Kidney epithelial cell (primary cell): ENCODE measurements at places on chromosomes 1 and 21. TPM values are rescaled to one million over a fixed set of nuclear protein-coding genes. Genes with fewer than 3 reads are reported as not detected.

GRCh38 chr1:64340361-64340760, 129.6 kb upstream of the CACHD1 start:
- no peak for DNase-seq

- DNase-seq = no peak
Observed at GRCh38 chr1:160755911-160756848, 17.1 kb downstream of the SLAMF7 start.

DNA sequence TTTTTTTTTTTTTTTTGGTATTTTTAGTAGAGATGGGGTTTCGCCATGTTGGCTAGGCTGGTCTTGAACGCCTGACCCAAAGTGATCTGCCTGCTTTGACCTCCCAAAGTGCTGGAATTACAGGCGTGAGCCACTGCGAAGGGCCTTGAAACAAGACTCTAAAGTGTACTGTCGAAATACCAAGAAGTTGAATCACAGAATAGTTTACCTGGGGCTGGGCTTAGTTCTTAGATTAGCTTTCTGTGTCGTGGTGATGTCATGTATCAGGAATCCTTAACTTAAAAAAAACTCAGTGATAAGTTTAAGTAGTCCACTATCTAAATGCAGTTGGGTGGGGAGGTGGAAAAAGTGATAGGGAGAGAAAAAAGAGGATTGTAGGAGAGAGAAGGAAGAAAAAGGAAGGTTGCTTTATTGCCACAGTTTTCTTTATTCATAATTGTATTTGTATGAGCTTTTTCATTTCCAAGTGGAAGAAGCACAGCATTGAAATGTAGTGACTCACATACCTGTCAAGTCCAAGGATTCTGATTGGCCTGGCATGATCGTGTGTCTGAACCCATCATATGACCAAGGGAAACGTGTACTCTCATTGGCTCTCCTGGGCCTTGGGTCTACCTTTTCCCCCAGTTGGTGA, 13.4 kb downstream of the ITSN1 start:
- peak; percentile 96 for DNase-seq

The CPTP gene
- 44.3 and 59.5 TPM in 2 replicates for total RNA-seq

DNA sequence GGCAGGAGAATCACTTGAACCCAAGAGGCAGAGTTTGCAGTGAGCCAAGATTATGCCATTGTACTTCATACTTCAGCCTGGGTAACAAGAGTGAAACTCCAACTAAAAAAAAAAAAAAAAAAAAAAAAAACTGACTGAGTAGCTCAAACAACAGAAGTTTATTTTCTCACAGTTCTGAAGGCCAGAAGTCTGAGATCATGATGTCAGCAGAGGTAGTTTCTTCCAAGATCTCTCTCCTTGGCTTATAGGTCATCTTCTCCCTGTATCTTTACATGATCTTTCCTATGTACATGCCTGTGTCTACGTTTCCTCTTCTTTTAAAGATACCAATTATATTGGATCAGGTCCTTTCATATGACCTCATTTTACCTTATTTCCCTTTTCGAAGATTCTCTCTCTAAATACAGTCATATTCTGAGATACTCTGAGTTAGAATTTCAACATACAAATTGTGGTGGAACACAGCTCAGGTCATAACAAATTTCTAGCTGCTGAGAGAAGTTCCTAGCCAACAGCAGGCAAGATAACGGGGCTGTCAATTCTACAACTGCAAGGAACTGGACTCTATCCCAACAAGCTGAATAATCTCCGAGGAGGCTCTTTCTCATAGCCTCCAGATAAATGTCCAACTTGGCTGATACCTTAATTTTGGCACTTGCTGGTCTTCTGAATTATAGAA, 187.7 kb upstream of the ADAMTS5 start:
- DNase-seq = no peak

DNA sequence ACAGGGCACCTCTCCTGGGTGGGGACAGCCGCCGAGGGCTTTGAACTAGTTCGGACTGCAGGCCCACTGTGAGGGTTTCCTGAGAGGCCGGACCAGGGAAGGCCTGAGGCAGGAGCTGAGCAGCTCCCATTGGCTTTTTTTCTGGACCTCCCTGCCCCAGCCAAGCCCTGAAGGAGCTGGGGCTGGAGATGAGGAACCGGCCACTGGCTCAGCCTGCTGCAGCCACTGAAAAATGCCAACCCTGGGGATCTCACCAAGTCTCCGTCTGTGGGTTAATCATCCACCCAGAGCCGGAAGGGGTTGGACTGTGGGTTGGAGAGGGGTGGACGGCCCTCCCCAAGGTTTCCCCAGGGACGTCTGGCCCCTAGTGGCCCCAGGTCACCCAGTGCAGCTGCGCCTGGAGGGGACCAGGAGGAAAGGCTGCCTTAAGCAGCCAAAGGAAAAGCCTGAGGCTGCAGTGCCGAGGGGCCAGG, 2.5 kb downstream of the VWA1 start:
- DNase-seq = peak; percentile 48

DNA sequence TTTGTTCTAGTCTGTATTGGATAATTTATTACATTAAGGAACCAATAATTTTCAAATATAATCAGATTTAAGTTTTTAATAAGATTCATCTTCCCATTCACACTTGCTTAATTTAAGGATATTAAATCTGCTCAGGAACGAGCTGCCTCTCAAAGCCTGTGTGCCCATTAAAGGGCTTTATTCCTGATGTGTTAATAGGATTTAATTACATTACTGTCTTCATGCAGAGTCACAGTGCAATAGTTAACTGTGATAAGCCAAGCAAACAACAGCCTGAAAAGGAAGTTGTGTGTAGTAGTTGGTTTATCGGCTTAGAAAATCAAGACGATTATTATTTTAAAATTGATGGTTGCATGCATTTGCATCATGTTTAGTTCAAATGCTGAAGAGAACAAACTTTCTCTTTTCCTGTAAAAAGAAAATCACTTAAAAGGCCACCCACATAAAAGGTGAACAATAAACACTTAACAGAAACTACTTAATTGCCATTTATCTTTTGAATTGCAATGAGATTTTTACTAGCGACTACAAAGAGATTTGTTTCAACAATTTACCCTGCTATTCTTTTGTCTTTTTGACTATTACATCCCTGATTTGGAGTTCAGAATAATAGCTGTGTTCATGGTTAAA, 174.6 kb downstream of the RWDD3 start:
- DNase-seq = no peak

DNA sequence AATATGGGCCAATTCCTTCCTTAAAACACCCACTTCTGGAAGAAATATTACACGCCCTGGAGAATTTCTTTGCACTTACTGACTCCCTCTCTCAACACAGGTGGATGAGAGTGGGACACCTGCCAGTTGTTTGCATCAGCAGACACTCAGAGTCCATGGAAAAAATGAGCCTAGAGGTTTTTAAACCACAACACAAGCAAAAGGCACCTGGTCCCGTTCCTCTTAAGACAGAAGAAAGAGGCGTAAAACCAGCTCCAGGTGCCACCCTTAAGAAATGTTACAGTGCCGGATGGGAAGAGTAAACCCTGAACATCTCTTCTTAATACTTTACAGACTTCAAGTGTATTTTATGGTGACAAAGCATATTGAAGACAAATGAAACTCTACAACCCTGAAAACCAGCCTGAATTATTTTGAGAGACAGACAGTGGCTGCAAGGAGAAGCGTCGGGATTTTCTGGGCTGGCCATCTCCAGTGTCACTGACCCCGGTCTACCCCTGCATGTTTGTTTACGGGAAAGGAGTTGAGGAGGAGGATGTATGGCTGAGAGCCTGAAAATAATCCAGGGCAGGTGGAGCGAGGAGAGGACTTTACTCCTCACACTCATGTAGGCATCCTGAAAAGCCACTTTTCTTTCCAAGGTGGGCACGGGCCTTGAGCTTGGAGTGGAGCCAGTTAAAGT, 7.8 kb upstream of the RIPK4 start:
- no peak for DNase-seq

The WLS gene
- total RNA-seq = 39.2 and 55.0 TPM in 2 replicates

GRCh38 chr1:163022129-163022528, 47.0 kb upstream of the RGS4 start:
- no peak for DNase-seq

- no peak for DNase-seq
Observed at GRCh38 chr1:54110996-54111395, 41.8 kb downstream of the CDCP2 start.

DNA sequence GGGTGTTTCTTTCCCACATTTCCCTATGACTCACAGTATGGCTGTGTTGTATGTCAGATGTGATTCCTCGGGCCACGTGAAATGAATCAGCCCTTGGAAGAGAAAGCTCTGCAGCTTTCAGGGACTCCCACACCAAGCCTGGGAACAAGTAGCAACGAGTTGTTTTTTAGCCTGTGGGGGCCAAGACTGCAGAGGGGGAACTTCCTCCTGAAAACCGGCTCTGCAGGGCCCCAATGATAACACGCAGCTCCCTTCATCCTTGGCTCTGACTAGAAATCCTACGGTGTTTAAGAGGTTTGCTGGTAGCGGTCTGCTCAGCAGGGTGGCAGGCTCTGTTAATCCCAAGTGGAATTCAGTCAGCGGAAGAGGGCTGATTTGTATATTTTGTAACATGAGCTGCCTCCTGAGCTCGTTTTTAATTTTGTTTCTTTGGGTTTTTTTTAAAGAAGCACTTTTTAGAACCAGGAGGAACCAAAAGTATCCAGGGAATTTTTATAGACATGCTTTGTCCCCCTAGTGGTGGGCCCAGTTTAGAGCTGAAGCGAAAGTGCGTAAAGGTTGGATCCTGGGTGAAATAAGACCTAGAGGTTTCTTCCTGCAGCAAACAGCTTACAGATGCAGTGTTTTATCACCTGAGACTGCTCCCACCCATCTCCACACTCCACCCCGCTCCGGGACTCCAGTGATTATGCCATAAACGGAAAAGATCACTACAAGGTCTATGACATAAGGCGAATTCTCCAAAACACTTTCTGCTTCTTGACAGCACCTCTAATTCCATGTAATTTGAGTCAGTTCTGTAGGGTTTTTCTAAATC, 48.8 kb downstream of the LAMC2 start:
- peak; percentile 80 for DNase-seq

The A3GALT2 gene
- total RNA-seq = not detected in 2 replicates

GRCh38 chr1:22918644-22919043, 54.0 kb downstream of the LACTBL1 start:
- DNase-seq = no peak

DNA sequence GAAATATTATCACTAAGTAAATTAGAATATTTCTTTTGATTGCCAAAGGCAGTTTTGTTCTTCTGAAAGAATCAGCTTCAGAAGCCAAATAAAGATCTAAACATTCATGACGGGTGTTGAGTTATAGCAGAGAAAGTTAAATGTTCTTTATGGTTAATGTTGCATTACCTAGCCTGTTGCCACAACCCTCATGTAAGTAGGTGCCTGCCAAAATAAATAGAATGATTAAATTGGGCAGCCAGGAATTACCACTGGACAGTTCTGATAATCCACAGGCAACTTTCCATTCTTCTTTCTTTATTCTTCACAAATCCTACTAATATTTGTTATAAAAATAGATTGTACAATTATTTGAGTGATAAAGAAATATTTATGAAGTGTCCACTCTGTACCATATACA, 217.9 kb upstream of the NRIP1 start:
- peak; percentile 26 for DNase-seq

The DYNLT4 gene
- 0.25 and 0.41 TPM in 2 replicates for total RNA-seq

The PRKAA2 gene
- 5.7 and 6.5 TPM in 2 replicates for total RNA-seq

The CELA2A gene
- total RNA-seq = not detected in 2 replicates

The HLX gene
- total RNA-seq = 0.68 and 3.2 TPM in 2 replicates

The SCAF4 gene
- 13.3 and 14.2 TPM in 2 replicates for total RNA-seq

The CHIA gene
- total RNA-seq = not detected in 2 replicates

The CYP4Z1 gene
- total RNA-seq = not detected in 2 replicates

DNA sequence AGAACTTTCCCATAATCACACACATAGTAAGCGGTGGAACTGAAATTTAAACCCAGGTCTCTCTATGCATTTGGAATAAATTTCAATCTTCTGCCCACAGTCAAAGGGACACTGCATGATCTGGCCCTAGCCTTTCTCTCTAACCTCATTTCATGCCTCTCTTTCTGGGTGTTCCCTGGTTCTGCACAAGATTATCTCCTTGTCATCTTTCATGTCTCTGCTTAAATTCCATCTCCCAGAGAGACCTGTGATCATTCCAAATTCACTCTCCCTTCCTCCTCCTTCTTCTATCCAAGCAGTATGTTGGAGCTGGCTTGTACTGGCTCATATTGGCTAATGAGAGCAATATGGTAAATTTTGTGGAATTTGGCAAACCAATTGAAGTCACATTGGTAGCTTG, 22.2 kb downstream of the ETV3L start:
- no peak for DNase-seq

The C4BPA gene
- total RNA-seq = not detected in 2 replicates

- DNase-seq = no peak
Observed at GRCh38 chr1:212498283-212499040, 65.7 kb downstream of the NENF start.

DNA sequence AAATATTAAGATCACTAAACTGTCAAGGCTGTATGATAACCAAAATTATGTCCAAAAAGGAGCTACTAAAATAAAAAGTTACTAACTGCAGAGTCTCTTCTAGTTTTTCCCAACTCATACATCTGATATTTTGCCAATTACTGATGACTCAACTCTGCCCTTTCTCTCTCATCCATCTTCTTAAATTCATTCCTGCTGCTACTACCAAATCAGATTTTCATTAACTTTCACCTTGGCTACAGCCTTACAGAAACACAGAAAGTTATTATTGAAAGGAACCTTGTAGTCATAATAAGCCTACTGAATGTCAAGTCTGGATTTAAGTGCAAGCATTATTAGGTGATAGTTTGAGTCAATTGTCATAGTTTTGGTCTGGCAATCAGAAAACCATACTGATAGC, 273.1 kb downstream of the DPYD start:
- DNase-seq = no peak

- no peak for DNase-seq
Observed at GRCh38 chr21:21921410-21922232, 923.4 kb downstream of the NCAM2 start.

GRCh38 chr1:156805766-156806511, 10.7 kb downstream of the SH2D2A start:
- DNase-seq = no peak

DNA sequence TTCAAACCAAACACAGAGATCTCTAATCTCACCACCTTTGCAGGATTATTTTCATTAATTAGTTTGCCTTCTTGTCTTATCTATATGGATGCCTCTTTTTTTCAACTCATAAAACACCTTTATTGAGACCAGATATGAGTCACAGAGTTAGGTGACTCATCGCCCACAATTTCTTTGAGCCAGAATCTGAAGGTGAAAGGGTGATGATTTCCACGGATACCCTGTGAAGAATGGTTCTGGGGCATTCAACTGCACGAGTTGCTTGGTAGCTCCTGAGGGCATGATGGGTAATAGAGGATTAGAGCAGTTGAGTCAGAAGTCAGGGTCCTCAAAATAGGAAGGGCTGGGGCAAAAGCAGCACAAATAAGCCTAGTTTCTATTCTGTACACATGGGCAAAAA, 128.2 kb downstream of the TBX19 start:
- peak; percentile 88 for DNase-seq

- DNase-seq = no peak
Observed at GRCh38 chr1:69569576-69570328, 2.0 kb downstream of the LRRC7 start.

The TRIM58 gene
- 4.2 and 5.3 TPM in 2 replicates for total RNA-seq

- DNase-seq = no peak
Observed at GRCh38 chr1:231442735-231443134, 20.6 kb upstream of the EGLN1 start.
